Testis (tissue), 5 donors: ENCODE measurements at places on chromosomes 5 and 9. TPM values are rescaled to one million over a fixed set of nuclear protein-coding genes. Genes with fewer than 3 reads are reported as not detected.

RLN2 gene
- polyA plus RNA-seq = 8.1 TPM

IFNA13 gene
- not detected for polyA plus RNA-seq

THG1L gene
- polyA plus RNA-seq = 14.0 TPM

SERF1A gene
- polyA plus RNA-seq = 4.0 TPM

IL13 gene
- polyA plus RNA-seq = 73.4 TPM

C9orf153 gene
- 24.4 TPM for polyA plus RNA-seq

PCDHGB4 gene
- 1.0 TPM for polyA plus RNA-seq

TLR4 gene
- polyA plus RNA-seq = 3.9 TPM

C9orf72 gene
- polyA plus RNA-seq = 32.0 TPM
